Muscle of arm (tissue), 14 donors: ENCODE measurements at places on chromosomes 3 and 15.
A peak's percentile ranks its signal among the peaks of the same experiment; 100 is the strongest.

DNA sequence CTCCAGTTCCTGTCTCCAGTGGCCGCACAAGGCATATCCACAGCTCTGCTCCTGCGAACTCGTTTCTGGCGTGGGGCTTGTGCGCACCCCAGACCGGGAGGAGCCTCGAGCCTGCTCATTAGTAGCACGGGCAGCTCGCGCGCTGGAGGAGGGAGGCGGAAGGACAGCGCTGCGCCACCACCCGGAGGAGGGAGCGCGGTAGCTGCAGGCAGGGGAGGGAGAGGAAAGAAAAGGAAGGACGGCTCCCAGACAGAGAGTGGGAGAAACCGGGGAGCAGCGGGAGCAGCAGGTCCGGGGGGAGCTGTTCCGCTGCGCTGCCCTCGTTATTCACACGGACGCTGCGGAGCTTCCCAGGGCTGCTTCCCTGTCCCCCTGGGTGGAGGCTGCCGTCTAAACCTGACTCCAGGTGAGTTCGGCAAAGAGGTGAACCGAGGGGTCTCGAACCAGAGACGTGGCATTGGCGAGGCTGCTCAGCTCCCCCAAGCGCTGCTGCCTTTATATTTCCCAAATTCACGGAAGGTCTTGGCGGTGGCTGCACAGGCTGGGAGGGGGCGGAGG, 121.3 kb upstream of the ZNF717 start:
- peak; percentile 30 for DNase-seq

GRCh38 chr15:57356636-57357035, 19.7 kb upstream of the CGNL1 start:
- no peak for DNase-seq

GRCh38 chr3:141306922-141307321, 61.4 kb upstream of the ZBTB38 start:
- no peak for DNase-seq

- DNase-seq = no peak
These were observed 40.1 kb downstream of the OXNAD1 start for GRCh38 chr3:16305111-16305541.

DNA sequence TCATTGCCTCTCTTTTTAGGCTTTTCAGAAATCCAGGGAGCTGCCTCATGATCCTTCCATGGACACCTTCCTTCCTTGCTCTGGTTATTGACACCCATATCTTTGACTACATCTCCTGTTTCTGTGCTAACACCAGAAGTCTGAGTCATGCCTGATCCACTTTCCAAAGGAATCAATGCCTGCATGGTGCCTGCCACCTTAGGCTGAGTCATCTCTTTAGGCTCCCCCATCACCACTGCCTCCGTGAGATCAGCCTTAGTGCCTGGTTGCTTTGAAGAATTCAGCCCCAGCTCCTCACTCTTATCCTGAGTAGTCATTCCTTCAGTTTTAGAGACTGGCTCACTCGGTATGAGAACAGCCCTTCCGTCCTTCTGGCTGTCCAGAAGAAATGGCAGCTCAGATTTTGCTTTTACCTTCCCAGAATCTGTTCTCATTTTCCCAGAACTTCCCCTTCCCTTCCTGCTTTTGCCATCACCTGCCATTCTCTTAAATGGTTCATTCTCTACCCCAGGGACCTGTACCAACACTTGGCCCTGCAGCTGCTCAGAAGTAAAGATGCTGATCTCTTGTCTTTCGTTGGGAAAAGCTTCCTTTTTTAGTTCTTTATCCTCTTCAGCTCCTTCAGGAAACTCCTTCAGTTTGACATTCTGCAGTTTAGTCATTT, 105.3 kb downstream of the MAP4 start:
- DNase-seq = no peak

GRCh38 chr15:63370764-63371163, 10.9 kb downstream of the CA12 start:
- no peak for DNase-seq

DNA sequence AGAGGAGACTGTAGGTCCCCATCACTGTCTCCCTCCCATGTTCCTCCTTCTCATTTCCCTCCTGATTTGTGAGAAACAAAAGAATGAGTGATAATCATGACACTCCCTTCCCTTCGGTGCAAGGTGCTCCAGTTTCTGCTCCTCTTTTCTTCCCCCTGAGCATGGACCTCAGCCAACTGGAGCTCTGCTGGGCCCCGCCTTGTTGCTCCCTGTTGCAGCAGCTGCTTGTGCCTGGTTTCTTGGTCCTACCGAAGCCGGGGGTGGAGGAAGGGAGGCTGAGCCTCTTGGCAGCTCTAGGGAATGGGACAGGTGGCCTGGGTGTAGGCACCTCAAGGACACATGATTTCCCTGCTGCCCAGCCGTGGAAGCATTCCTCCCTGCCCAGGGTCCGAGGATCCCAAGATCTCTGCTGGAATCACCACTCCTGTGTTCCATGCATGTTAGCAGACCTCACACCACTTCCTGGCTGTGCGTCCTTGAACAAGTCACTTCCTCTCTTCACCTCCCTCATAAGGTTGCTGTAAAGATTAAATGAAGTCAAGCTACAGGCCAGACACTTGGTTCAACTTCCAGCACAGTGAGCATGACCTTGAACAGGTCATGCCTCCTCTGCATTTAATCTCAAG, 131.6 kb upstream of the ABHD17C start:
- no peak for DNase-seq
